ENCODE measurements at places on chromosomes 2 and 18.

DNA sequence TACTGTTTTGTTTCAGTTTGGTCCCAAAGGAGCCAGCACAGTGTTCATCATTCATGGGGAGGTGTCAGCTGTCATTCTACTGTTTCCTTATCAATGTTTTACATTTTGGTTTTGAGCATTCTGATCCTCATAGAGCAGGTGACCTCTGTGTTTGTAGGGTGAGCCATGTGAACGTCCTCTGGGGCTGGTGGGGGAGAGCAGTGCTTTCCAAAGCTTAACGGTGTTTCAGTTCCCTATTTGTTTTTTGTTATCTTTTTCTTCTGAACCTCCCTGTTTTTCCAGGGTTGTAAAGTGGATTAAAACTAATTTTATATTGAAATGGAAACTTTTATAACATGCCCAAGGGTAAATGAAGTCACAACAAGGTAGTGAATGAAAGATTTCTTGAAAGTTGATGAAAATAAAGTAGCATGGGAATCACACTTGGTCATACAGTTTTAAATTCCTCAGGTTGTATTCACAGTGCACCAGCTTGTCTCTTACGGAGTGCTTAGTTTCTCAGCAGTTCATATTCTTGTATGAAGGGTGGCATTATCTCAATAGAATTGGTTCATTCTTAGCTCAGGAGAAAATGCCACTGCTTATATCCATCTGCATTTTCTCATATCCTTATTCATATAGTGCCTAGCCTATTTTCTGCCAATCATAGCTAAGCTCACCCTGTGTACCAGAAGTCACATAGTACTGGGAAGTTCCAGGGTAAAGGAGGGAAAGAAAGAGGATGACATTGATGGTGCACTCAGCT lies 54.5 kb downstream of the MAP4K4 start:
- DNase-seq: no peak
- H3K36me3 ChIP-seq: peaks cover 3% of the 10 kb centered on the region
- H3K4me1 ChIP-seq: peaks cover 62% of the 10 kb centered on the region
- peak overlapping the region; percentile 66 for H3K27ac ChIP-seq
- no peaks in the 10 kb centered on the region for H3K27me3 ChIP-seq

DNA sequence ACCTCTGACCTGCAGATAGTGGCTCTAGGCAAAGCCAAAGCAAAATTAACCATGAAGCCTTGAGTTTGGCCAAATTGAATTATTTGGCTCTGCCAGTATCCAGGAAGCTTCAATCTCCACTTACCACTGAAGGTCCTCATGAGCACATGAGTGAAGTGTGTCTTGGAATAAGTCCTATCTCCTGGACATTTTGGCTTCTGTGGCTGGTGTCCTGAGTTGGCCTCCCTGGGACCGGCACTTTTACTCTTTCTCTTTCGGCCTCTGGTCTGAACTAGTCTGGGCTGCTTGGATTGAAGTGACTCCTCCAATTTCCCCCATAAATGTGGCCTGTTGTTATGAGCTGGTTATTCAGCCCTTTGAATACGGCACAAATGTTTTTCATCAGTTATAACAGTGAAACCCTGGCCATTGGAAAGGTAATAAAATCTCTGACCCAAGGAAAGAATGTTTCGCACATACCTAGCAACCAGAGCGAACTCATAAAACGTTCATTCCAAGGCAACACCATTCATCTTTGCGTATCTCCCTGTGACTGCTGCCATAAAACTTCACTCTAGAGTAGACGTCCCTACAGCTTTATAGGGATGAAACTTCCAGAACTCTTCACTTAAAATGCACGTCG lies 216.4 kb downstream of the LPIN1 start:
- H3K36me3 ChIP-seq: no peaks in the 10 kb centered on the region
- H3K27ac ChIP-seq: no peak overlapping the region
- peaks cover 10% of the 10 kb centered on the region for H3K27me3 ChIP-seq
- H3K4me1 ChIP-seq: peaks cover 3% of the 10 kb centered on the region
- H3K4me3 ChIP-seq: no peak overlapping the region
- DNase-seq: no peak

DNA sequence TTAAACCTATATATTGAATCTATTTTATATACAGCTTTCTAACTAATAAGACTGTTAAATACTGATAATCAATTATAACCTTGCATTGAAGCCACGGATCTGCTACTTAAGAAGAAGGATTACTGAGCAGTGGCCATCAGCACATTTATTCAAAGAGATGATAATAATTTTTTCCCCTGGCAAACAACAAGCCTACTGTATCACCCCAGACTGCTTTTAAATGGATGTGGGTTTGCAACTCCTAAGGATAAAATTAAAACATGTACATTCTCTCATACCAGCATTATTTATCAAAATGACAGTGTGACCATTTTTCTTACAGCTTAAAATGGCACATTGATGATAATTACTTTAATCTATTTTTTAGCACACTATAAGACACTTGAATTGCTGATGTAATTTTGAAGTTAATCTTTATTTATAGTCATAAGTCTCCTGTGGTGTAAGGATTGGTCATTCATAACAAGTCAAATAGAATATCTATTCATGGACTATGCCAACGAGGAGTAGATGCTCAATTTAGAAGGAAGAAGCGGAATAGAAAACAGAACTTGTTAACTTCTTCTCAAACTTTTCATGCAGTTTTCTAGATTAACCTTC lies 517.7 kb downstream of the METTL4 start:
- H3K4me1 ChIP-seq: no peaks in the 10 kb centered on the region
- no peaks in the 10 kb centered on the region for H3K36me3 ChIP-seq
- no peaks in the 10 kb centered on the region for H3K27me3 ChIP-seq
- no peak overlapping the region for H3K27ac ChIP-seq

- H3K27me3 ChIP-seq: no peaks in the 10 kb centered on the region
- peaks cover 75% of the 10 kb centered on the region for H3K36me3 ChIP-seq
- DNase-seq: no peak
- peak overlapping the region; percentile 77 for H3K27ac ChIP-seq
Measured at GRCh38 chr2:149577269-149577668, 10.3 kb downstream of the MMADHC start.

GRCh38 chr2:67048314-67048713 lies 348.8 kb upstream of the ETAA1 start:
- no peak overlapping the region for H3K4me3 ChIP-seq
- no peaks in the 10 kb centered on the region for H3K27me3 ChIP-seq
- no peak for DNase-seq
- no peak overlapping the region for H3K27ac ChIP-seq
- H3K4me1 ChIP-seq: no peaks in the 10 kb centered on the region
- no peaks in the 10 kb centered on the region for H3K36me3 ChIP-seq

DNA sequence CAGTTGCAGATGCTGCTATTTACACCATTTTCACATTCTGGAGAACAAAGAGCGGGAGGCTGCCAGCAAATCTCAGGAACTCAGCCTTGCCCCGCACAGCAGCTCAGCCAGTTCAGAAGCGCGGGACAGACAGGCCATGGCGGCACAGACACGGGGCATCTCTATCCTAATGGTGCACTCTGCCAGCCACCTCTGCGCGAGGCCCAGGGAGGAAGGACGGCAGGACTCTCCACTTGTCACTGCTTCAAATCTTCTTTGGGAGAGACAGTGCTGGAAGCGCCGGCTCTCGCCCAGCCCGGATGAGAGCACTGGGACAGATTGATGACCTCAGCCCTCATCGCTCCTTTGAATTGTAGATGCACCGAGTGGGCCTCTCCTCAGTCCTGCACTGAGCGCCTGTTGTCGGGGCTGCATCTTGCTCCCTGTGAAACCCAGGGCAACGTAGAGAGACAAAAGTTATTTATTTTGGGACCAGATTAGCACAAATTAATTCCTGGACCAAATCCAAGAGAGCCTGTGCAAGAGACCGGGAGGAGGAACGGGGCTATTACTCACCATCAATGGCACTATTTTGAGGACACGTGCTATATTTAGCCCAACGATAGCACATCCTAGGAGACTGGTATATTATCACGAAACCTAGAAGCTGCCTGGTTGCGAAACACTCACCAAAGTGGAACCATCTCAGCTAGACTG lies 211.4 kb upstream of the SMIM21 start:
- no peak overlapping the region for H3K4me3 ChIP-seq
- no peaks in the 10 kb centered on the region for H3K36me3 ChIP-seq
- H3K27ac ChIP-seq: no peak overlapping the region
- no peak for DNase-seq
- H3K27me3 ChIP-seq: peaks cover 22% of the 10 kb centered on the region

- no peaks in the 10 kb centered on the region for H3K36me3 ChIP-seq
- no peaks in the 10 kb centered on the region for H3K4me1 ChIP-seq
- DNase-seq: no peak
- H3K4me3 ChIP-seq: no peak overlapping the region
- peaks cover 16% of the 10 kb centered on the region for H3K27me3 ChIP-seq
Measured at GRCh38 chr2:180709392-180710145, 270.8 kb upstream of the UBE2E3 start.

- no peak for DNase-seq
- no peaks in the 10 kb centered on the region for H3K4me1 ChIP-seq
- no peaks in the 10 kb centered on the region for H3K27me3 ChIP-seq
- no peak overlapping the region for H3K27ac ChIP-seq
Measured at GRCh38 chr2:111930875-111931274, 32.5 kb downstream of the MERTK start.

DNA sequence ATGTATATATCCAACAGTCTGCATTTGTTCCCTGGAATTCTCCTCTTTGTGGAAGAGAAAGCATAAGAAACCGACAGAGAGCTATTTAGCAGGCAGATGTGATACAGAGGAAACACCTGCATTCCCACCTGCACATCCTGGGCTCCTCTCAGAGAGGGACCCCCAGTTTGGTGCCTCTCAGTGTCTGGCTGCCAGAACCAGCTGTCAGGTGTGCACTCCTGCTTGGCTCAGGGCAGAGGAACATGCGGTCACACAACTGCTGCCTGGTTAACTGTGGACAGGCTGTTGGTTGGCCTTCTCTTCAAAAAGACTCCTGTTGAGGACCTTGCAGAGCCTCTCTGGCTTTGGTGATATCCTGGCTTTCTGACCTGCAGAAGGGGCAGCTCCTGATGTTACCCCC lies 54.6 kb downstream of the ITGB6 start:
- H3K4me1 ChIP-seq: no peaks in the 10 kb centered on the region
- H3K4me3 ChIP-seq: no peak overlapping the region
- no peak overlapping the region for H3K27ac ChIP-seq
- DNase-seq: no peak

GRCh38 chr2:86258106-86258505 lies 58.8 kb downstream of the MRPL35 start:
- H3K27me3 ChIP-seq: peaks cover 17% of the 10 kb centered on the region
- no peak for DNase-seq
- H3K4me1 ChIP-seq: no peaks in the 10 kb centered on the region
- no peak overlapping the region for H3K4me3 ChIP-seq
- peaks cover 3% of the 10 kb centered on the region for H3K36me3 ChIP-seq

- H3K27me3 ChIP-seq: no peaks in the 10 kb centered on the region
- no peaks in the 10 kb centered on the region for H3K36me3 ChIP-seq
- no peak for DNase-seq
- no peak overlapping the region for H3K4me3 ChIP-seq
Measured at GRCh38 chr2:186460465-186460864, 25.6 kb upstream of the ZC3H15 start.

DNA sequence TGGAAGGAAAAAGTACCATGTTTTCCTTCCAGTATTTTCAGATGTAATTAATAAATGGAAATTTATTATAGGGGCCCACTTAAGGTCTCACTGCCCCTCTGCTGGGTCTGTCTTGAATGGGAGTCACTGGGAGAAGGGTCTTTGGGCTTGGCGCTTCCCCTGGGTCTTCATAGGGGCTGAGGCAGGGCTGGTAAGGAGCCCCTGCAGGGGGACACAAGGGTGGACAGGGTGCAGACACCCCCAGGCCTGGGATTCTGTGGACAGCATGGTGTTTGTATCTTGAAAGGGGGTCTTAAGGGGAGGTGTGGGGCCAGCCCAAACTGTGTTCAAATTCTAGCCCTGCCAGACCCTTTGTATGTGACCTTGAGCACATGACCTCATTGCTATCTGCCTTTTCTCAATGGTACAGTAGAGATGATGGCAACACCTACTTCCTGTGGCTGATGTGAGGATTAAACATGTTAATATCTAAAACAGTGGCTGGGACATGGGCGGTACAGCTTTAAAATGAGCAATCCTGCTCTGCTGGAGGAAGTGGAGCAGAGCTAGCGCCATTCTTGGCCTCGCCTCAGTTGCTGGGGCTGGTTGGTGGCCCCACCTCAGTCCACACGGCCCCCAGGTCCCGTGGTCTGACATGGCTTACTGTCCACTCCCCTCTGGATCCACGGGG lies 71.6 kb downstream of the GNAL start:
- no peak overlapping the region for H3K27ac ChIP-seq
- H3K36me3 ChIP-seq: no peaks in the 10 kb centered on the region
- H3K4me3 ChIP-seq: no peak overlapping the region

DNA sequence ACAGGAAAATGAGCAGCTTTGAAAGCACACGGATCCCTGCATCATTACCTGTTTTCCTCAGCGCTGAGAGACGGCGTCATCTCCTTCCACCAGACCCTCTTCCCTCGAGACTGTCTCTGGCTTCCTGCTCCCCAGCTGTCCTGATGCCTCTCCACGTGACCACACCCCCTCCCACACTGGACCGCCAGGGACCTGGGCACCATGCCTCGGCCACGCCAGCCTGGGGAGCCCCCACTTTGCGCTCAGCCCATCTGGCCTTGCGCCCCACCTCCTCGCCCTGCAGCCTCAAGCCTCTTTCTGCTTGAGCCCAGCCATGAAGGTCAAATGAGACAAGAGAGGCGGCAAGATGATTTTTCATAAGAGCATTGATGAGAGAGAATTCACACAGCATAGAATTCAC lies 66.0 kb upstream of the ACKR3 start:
- H3K27me3 ChIP-seq: peaks cover 75% of the 10 kb centered on the region
- peaks cover 3% of the 10 kb centered on the region for H3K4me1 ChIP-seq
- no peak overlapping the region for H3K27ac ChIP-seq
- no peak for DNase-seq
- H3K36me3 ChIP-seq: no peaks in the 10 kb centered on the region
- no peak overlapping the region for H3K4me3 ChIP-seq

DNA sequence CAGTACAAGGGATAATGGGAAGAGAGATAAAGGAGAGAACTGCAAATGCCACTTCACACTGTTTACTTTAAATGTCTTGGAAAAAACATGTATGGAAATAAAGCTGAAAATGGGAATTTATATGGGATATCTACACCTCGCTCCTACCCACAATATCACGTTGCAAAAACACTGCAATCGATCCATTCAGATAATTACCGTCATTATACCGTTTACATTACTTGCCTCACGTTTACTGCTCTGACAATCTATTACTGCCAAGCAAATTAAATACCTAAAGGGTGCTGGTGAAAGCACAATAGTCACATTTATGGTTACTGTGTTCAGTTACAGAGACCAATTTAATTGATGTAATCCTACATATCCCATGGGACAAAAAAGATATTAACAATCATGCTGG lies 214.7 kb upstream of the LYPD1 start:
- peaks cover 3% of the 10 kb centered on the region for H3K36me3 ChIP-seq
- no peaks in the 10 kb centered on the region for H3K27me3 ChIP-seq
- no peak for DNase-seq
- no peak overlapping the region for H3K27ac ChIP-seq

GRCh38 chr18:74905247-74905646 lies 303.7 kb downstream of the PTGR3 start:
- no peaks in the 10 kb centered on the region for H3K27me3 ChIP-seq
- no peaks in the 10 kb centered on the region for H3K4me1 ChIP-seq
- no peak for DNase-seq
